Activated naive CD4-positive, alpha-beta T cell treated with anti-CD3 and anti-CD28 coated beads, Interleukin-2, amount 50 U/mL, for 16 hours (primary cell): ENCODE measurements at places on chromosomes 2 and 18.

DNA sequence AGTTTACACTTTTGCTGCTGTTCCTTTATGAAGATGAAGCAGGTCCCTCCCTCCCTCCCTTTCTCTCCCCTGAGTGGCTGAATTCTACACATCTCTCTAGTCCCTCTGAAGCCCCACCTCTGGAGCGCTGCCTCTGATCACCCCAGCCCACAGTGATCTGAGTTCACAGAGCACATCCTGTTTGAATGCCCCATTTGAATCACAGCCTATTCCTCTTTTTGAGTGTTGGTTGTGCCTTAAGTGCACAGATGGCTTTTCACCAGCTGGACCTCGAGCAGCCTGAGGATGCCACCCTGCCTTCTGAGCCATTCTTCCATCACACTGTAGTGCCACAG is 87.1 kb downstream of the ITGB1BP1 start:
- no peak for DNase-seq

DNA sequence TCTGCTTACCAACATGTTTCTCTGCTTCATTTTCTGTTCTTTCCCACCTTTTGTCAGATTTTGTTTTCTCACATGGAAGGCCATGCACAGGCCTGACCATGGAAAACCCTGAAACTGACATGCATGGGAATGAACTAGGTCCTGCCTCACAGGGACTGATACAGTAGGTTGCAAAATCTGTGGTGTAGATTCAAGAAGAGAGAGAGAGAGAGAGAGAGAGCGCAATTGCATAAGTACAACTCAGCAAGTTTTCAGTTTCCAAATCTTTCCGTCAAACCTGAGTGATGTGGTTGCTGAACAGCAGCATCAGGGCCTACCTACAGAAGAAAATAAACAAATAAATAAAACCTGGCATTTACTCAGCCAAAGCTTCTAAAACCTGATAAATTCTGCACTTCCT is 87.5 kb upstream of the RNF152 start:
- DNase-seq, result no peak

GRCh38 chr2:7801212-7801611 is 880.6 kb upstream of the ID2 start:
- DNase-seq, result no peak

DNA sequence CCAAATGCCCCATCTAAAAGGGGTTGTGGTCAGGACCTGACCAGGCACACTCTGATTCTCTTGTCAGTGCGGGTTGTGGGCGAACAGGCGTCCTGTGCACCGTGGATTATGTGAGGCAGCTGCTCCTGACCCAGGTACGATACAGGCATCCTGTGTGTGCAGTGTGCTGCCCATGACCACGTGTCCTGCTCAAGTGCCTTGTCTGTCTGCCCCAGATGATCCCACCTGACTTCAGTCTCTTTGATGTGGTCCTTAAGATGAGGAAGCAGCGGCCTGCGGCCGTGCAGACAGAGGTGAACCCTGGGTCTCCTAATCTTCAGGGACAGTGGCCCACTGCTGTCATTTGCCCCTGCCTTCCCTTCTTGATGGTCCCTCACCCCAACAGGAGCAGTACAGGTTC is 14.6 kb downstream of the PTPN18 start:
- no peak for DNase-seq

- DNase-seq, result no peak
Observed at GRCh38 chr2:233248999-233249398, 2.5 kb upstream of the ATG16L1 start.

GRCh38 chr2:101433465-101433864 is 41.4 kb downstream of the RFX8 start:
- DNase-seq, result no peak

- DNase-seq, result no peak
Observed at GRCh38 chr2:20925265-20925889, 102.5 kb upstream of the LDAH start.

- no peak for DNase-seq
Observed at GRCh38 chr2:144438801-144439631, 80.9 kb downstream of the ZEB2 start.

DNA sequence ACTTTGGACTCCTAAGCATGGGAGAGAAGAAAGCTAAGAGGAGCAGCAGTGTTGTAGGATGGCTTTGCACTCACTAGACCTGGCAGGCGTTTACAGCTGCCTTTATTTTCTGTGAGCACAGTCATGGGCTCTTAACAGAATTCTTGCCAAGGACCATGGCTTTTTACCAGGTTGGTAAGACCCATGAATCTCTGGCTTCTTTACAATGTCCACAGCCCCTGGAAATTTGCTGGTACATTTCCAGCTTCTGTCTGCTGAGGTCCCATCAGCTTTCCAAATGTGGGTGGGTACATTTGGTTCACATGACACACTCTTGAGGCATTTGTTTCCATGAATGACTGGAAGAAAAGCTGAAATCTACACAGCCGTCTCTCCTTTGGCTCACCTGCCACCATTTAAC is 162.7 kb downstream of the PPP1R1C start:
- DNase-seq, result no peak

DNA sequence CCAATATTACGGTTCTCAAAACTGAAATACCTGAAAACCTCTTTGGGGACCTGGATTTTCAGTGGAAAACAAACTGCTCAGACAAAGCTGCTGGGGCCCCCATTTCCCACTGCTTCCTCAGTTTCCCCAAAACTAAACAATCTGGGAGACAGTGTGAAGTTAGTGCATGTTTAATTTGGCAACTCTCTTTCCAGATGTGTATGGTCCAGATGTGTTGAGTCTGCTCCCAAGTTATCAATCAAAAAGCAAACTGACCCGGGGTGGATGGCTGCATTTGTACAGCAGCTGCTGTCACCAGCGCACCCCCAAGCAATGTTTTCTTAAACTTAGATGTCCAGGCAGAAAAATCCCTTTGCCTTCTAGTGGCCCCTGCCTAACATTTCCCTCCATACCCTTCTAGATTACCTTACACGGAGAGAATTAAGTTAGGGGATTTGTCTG is 136.9 kb downstream of the COPS8 start:
- DNase-seq, result no peak

DNA sequence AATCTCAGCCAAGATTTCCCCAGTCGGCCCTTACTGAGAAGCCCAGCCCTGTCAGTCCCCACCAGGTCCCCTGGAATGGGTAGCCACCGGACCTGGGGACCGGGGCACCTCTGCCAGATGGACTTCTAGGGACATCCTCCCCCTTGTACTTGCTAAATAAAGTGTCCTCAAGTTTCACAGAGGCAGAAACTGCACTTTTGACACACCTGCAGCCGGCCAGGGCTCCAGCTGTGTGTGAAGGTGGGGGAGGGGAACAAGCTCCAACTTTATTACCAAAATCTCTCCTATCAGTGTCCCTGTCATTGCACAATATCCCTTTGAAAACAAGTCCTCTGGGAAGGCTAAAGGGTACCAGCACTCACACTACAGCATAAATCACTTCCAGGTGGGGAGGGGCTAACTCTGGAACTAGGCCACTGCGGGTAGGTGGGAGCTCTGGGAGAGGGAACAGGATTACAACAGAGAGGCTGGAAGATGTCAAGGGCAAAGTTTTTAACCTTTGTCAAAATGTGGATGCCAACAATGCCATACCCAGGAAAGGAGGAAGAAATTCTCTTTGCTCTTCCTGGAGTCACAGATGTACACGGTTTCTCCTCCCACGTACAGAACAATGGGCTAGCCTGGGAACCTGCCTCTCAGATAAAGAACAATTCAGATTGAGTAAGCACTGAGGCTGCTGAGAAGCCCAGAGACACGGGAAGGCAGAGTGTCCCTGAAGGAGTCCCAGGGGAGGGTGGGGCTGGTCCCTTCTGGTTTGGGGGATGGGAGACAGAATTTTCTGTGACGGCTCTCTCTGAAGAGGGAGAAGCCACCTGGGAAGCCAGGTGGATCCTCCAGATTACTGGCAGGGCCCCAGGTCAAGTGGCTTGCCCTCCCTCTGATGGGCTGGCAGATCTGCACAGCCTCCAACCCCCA is 11.0 kb downstream of the SDC1 start:
- no peak for DNase-seq

DNA sequence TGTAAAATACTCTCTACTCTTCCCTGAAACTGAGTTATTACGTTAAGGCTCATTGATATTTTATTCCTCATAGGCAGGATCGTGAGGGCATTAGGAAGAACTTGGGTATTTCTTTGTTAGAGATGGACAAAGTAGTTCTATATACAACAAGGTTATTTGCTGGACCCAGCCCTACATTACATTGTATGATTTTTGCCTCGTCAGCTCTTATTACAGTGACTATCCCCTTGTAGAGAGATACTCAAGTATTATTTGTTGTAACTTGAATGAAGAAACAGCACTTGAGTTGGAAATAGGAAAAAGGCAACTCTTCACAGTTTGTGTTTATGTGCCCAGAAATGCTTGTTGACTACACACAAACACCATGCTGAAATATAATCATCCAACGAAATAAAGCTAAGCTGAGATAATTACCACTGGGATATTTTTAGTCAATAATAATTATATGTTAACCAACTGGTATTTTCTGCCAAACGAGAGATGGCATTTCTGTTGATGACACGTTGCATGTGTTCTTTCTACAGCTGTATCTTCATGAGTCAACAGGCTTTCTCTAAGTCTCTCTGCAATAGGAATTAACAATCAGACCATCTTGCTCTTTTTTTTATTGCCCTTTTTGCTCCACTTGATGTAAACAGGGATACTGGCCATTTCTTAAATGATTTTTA is 947.6 kb downstream of the DPP10 start:
- no peak for DNase-seq

DNA sequence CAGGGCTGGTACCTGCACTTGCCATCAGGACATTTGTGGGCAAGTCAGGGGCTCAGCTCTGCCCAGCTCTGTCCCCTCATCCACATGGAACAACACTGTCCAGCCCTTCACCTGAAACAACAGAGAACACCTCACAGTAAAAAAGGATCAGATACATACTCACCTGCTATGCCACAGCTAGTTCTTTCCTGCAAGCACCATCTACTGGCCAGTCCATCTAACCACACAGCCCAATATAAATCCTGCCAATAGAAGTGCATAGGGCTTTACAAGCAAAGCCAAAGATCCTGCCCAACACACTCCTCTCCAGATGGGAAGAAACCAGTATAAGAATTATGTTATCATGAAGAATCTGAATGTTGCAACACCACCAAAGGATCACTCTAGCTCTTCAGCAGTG is 52.2 kb upstream of the GALNT13 start:
- no peak for DNase-seq

- DNase-seq, result no peak
Observed at GRCh38 chr2:226295681-226296080, 503.9 kb downstream of the IRS1 start.

- DNase-seq, result no peak
Observed at GRCh38 chr2:149747456-149747855, 159.9 kb upstream of the MMADHC start.

DNA sequence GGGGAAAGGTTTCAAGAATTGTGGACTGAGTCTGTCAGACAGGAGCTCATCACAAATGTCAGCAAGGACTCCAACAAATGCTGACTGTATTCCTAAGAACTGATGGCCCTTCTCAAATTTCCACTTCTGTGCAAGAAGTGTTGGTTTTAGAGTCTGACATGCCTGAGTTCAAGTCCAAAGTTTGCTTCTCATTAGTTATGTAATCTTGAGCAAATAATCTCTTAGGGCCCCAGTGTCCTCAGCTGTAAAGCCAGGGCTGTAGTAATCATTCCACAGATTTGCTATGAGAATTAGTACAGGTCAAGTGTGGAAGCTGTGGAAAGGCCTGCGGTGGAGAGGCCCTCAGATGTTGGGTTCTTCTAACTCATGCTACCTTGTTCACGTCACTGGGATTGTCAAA is 23.9 kb downstream of the MEP1B start:
- no peak for DNase-seq

GRCh38 chr18:45538444-45538843 is 76.8 kb upstream of the SLC14A2 start:
- DNase-seq, result no peak

- DNase-seq, result no peak
Observed at GRCh38 chr2:118177884-118178283, 89.6 kb downstream of the INSIG2 start.

- DNase-seq, result no peak
Observed at GRCh38 chr2:191226196-191226595, 19.0 kb upstream of the MYO1B start.

DNA sequence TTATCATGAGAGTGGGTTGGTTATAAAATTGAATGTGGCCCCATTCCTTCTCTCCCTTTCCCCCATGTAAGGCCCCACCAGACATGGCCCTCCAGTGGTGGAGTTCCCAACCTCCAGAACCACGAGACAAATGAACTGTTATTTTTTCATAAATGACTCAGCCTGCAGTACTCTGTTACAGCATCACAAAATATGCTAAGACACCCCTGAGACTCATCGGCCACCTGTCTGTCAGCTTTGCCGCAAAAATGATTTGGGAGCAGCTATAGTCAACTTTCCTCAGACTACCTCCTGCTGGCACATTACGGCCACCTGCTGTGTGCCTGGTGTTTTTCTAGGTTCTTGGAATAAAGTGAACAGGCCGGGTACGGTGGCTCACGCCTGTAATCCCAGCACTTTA is 21.4 kb upstream of the C1QL2 start:
- DNase-seq, result no peak

DNA sequence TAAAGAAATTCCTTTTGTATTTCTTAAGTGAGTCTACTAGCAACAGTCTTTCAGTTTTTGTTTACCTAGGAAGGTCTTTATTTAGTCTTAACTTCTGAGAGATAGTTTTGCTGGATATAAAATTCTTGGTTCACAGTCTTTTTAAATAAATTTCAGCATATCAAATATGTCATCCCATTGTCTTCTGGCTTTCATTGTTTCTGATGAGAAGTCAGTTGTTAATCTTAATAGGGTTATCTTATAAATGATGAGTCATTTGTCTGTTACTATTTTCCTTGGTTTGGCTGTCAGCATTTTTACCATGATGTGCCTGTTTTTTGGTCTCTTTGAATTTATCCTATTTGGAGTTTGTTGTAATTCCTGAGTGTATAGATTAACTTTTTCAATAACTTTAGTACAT is 129.3 kb downstream of the FAM210A start:
- DNase-seq, result no peak

GRCh38 chr2:24228470-24228869 is 53.6 kb downstream of the FAM228A start:
- no peak for DNase-seq

- no peak for DNase-seq
Observed at GRCh38 chr18:840516-840915, 28.5 kb upstream of the YES1 start.

DNA sequence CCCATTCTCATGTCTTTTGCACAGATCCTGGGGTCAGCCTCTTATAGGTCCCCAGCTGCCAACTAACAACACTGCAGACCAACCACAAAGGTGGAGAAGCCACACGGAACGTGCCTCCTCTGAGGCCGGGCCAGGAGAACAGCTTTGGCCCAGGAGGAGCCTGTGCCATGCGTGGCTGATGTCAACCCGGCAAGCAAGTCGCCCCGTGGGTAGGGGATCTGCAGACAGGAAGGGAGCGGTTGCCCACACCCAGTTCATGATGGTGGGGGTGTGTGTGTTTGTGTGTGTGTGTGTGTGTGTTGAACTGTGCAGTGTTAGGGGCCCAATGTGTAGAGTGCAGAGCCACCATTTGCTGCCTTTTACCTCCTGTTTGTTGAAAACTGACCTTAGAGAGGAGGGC is 2.4 kb upstream of the CLEC4F start:
- no peak for DNase-seq

DNA sequence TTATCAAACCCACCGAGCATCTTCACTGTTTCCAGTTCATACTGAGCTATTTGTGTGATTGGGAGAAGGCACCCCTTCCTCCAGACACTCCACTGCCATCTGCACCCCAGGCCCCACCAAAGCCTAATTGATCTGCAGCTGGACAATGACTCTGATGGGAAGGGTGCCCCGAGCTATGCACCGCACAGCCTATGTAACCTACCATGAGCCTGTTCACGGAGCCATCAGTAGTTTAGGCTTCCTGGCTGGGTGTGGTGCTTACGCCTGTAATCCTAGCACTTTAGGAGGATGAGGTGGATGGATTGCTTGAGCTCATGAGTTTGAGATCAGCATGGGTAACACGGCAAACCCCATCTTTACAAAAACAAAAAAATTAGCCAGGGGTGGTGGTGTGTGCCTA is 17.8 kb upstream of the ASAP2 start:
- DNase-seq, result no peak
